ENCODE measurements at places on chromosomes 2 and 18.
A peak's percentile ranks its signal among the peaks of the same experiment; 100 is the strongest.

GRCh38 chr2:179622635-179623300 is 238.6 kb downstream of the ZNF385B start:
- DNase-seq, result no peak

DNA sequence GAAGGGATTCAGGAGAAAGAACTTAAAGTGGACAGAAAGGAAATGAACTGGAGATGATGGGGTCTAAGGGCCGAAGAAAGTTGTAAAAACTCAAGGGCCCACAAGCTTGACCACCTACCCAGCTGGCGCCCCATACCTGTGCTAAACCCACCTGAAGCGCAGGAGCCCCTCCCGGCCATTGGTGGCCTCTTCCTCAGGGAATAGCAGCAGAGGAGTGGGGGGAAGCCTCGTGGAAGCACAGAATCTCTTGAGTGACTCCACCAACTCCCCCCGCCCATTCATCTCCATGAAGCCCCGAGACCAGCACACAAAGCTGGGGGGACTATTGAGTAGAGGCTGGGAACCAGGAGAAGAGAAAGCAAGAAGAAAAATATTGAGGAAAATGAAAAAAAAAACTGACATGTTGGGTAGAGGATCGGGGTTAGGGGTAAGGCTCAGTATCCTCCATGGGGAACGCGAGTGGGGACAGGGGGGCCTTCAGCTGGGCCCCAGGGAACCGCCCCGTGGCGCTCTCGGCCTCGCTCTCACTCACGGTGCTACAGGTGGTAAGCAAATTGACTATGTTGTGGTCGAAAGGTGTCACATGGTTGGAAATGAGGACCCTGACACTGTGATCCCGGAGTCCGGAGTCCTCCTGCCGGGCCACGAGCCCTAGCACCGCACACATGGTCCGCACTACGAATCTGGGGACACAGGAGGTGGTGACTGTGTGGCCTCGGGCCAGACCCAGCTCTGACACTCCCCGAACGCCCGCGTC is 728 bp downstream of the AUP1 start:
- no peak for DNase-seq

DNA sequence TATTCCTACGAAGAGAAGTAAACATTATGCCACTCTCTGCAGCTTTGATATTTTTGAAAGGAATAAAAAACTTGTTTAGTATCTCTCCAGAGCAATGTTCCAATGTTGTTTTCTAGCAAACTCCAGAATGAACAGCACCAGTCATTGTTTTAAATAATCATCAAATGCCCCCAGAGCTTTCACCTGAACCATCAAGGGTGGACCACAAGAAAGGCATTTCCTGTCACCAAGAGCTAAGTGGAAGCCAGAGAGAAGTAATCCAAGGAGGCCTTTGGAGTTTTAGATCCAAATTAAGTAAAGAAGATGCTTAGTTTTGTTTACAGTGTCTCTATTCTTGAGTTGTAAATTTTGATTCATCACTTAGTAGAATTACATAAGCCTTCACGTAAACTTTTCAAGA is 559.0 kb downstream of the ARHGAP15 start:
- DNase-seq, result no peak

- DNase-seq, result no peak
Measured at GRCh38 chr2:107001964-107002696, 116.2 kb upstream of the ST6GAL2 start.

DNA sequence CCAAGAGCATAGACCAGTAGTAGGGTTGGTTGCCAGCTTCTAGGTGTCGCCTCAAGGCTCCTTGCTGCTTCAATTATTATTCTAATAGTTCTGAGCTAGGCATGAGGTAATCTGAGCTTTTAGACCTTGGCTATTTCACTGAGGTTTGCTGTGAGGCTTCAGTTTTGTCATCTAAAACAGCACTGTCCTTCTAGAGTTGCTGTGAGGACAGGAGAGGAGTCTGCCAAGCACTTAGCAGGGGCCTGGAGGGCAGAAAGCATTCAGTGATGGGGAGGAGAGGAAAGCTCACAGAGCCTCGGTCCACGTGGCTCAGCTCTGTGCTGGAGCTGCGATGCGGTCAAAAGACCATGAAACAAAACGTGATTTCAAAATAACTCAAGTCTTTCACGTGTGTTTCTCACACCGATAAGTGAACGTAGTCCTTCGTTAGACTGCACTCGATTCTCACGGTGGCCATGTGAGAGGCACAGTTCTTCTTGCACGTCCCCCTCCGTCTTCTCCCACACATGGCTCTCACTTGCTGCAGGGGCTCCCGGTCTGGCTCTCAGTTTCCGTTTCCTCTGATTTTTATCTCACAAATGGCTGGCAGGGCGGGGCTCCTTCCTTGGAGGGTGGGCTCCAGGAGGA is 113.7 kb downstream of the B3GNT2 start:
- peak; percentile 25 for DNase-seq

- no peak for DNase-seq
Measured at GRCh38 chr18:57854726-57855125, 51.6 kb upstream of the ATP8B1 start.

DNA sequence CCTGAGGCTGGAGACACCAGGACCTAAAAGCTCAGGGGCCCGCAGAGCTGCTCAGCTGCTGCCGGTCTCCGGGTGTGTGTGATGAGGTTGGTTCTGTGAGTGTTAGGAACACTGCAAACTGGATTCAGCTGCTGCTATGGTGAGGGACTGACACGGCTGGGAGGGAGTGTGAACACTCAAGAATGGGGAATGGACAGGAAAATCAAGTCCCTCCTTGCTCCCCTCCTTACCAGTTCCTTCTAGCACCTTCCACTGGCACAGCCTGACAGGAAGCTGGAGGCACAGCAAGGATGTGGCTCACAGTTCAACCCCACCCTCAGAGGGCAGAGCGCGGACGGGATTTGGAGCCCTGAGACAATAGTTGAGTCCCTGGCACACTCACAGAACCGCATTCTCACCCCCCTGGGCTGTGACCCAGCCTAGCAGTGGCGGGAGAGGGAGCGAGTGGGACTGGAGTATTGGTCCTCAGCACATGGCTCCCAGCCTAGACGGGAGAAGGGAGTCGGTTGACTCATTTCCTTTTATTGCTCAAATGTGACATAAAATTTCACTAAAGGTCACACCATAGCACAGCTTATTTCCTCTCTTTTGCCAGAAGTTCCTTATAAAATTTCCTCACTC is 42.5 kb downstream of the LRRC30 start:
- DNase-seq, result no peak

GRCh38 chr2:147133286-147133908 is 711.4 kb upstream of the ACVR2A start:
- no peak for DNase-seq

DNA sequence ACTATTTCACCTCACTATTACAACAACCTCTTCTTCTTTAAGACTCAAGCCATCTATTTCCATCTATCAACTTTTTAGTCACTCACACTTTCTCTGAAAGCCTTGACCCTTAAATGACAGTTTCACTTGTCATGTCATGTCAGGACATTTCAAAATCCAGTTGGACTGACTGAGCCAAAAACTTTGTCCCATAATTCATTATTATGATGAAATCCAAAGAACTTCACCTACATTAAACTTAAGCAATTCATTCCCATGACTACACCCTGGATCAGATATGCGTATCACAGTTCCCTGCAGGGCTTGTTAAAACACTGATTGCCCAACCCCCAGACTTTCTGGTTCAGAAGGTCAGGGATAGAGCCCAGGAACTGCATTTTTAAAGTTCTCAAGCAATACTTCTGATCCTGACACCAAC is 26.5 kb downstream of the LDAH start:
- DNase-seq, result no peak

- DNase-seq, result no peak
Measured at GRCh38 chr2:217219164-217219520, 359.3 kb upstream of the TNP1 start.

DNA sequence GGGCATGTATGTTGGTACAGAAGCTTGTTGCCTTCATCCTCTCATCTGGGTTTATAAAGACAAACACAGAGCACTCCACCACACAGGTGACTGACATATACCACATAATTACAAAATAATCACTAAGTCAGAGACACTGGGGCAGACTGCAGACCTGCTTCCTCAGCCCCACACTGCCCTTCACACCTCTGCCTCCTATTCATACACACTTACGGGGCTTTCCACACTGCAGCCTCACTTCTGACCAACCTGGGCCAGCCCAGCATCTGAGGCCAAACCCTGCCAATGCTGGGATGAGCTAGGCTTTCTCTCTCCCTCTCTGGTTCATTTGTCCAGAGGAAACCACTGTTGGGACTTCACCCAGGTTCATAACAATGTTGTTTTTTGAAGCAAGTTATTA is 4.5 kb downstream of the EMX1 start:
- DNase-seq, result no peak

DNA sequence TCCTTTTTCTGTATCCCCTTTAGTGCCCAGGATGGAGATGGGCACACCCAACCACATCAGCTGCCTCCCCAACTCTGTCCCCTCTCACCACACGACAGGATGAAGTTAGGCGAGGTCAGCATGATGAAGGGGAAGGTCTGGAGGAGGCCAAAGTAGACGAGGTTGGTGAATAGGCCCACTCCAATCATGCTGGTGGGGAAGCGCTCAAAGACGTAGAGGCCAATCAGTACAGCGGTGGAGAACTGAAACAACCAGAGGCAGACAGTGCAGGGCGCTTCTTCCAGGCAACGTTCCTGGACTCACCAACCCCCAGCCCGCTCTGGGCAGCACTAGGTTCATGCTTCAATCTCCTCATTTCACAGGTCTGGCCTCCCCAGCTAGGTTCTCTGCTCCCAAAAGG is 2.9 kb downstream of the TEX261 start:
- no peak for DNase-seq

GRCh38 chr2:176120364-176121189 is 1.9 kb upstream of the HOXD9 start:
- DNase-seq, result no peak

GRCh38 chr2:7497178-7497577 is 580.0 kb downstream of the RNF144A start:
- no peak for DNase-seq

- no peak for DNase-seq
Measured at GRCh38 chr2:11017921-11018320, 106.2 kb downstream of the KCNF1 start.

GRCh38 chr2:208134928-208135586 is 5.4 kb upstream of the CRYGC start:
- DNase-seq, result no peak

DNA sequence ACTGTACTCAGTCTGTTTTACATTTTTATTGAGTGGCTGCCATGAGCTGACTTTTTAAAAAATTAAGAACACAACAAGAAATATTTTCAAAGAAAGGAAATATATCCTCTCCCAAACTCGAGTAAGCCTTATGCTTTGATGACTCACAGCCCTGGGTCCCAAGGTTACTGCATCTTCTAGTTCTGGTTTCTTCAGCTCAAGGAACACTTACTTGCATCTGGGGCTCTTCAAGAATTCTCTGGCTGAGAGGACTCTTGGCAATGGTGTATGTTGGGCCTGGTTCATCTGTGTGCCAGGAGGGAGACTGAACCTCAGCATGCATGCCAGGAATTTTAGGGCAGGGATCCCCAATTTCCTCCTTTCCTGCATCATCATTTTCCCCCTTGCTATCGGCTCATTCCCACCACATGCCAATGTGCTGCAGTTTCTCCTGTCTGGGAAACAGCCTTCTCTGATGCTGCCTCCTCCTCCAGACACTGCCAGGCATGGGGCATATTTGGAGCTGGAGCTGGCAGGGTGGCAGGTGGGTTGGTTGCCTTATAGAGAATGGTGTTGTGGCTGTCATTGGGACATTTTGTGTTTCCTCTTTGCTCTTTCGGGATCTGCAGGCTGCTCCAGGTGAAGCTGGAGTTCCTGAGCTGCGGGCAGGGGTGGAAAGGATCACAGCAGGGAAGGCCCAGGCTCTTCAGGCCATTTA is 192.2 kb upstream of the HS6ST1 start:
- DNase-seq, result no peak

DNA sequence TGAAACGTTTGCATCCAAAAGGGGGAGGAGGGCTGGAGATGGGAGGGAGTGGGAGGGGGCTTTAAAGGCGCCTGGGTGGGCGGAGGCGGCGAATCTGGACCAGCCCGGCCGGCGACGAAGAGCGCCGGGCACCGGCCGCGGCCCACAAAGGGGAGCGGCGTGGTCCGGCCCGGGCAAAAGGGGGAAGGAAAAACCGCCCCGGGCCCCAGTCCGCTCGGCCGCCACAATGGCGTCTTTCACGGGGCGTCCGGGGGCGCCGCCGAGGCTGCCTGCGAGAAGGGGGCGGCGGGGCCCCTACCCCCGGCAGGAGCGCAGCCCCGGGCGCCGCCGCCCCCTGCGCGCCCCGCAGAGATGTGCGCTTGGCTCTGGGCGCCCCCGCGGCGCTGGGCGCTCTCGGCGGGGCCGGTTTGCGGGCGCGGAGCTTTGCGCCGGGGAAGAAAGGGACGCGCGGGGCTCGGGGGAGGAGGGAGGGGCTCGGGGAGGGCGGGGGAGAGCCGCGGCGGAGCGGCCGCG is 108.1 kb upstream of the KCTD1 start:
- DNase-seq, result no peak

DNA sequence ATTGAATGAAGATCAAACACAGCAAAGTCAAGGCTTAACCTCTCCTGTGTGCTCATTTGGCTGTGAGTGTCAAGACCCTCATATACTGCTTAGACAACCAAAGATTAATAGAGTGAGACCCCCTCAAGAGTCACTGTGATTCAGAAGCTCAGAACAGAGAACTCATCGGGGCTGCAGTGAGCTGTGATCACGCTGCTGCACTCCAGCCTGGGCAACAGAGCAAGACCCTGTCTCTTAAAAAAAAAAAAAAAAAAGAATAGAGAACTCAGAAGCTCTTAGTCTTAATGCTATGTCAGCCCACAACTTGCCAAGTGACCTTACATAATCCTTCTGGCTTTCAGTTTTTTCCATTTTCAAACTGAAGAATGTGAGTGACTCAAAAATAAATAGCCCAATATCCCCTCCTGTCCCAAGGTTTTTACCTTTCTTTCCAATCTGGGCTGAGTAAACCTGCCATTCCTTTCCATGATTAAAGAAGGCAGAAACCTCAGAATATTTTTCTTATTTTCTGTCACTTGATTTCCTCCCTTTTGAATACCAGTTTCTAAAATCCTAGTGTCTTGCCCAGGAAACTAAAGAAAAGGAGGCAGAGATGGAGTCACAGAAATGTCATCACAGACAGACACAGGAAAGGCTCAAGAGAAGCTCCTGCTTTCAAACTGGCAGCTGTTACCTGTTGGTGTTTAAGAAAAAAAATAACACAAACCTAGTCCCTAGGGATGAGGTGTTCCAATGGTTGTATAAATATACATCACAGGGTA is 102.4 kb downstream of the CACNB4 start:
- DNase-seq, result no peak

GRCh38 chr2:150570712-150571111 is 83.2 kb upstream of the RND3 start:
- DNase-seq, result no peak

DNA sequence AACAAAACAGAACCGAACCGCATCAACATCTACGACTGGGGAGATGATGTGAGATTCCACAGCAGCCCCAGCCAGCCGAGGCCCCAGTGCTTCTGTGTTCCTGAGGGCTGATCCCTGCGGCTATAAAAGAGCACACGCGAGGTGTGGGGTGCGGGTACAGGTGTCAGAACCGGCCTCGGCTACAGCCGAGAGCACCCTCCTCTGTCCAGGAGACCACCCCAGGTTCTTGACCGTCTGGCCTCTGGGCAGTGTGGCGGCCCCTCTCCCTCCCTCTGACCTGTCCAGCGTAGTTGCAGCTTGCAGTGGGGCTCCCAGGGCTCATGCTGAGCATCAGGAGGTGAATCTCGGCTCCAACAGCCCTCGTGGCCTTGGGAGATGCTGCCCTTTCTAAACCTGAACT is 23.7 kb downstream of the RTP5 start:
- no peak for DNase-seq
